ENCODE measurements at places on chromosomes 6 and 20.

DNA sequence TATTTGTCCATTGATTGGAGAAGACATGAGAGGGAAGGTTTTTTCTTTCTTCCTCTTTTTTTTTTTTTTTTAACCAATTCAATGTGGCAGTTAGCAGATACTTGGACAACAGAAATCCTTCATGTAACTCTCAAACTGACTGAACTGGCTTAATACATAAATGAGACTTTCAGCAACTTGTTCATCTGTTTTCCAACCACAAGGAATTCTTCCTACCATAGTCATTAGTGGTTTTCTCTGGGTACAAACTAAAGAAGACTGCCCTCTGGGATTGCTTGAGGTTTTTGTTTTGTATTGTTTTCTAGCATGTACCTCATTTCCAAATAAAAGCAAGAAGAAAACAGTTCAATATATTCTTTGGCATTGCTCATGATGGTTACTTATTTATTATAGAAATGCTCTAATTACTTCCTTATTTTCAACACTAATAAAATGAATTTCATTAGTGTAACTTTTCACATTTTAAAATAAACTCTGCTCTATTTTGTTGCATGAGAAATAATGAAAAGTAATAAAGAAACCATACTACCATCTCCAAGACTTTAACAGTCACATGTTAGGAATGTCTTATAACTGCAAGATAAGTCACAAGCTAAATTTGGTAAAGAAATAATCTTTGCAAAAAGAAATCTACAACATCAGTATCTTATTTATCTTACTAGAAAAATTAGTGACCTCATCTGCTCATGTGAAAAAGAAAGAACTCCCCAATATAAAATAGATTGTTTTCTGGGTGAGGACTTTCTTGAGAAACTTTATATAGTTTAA lies 52.0 kb downstream of the ME1 start:
- no peak for DNase-seq

DNA sequence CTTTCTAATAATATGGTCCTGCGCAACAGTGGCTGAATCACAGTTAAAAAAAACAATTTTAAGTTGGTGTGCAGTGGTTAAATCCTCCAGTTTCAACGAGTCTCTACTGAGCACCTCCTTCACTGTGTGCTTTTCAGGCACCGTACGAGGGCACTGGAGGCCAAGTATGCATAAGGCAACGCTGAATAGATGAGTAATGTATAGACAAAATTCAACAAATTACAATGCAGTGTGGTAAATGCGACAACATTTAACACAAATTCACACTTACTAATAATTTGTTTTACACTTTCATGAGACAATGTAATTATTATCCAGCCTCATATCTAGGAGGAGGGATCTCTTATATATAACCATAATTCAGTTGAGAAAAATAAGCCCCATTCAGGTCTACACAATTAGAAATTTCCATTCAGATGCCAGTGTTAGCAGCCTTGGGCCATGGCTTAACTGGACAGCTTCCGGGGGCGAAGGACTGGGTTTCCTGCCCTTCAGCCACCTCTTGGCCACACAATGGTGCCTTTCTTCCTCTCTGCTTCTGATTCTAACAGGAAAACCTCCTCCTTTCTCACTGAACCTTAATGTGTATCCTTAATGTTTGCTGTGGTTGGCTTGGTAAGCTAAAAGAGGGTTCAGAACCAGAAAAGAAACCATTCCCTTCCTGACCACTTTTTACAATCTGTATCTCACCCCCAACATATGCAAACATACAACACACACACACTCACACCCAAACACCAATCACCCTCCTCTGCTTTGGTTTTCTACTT lies 51.9 kb downstream of the B4GALT5 start:
- DNase-seq, result no peak

DNA sequence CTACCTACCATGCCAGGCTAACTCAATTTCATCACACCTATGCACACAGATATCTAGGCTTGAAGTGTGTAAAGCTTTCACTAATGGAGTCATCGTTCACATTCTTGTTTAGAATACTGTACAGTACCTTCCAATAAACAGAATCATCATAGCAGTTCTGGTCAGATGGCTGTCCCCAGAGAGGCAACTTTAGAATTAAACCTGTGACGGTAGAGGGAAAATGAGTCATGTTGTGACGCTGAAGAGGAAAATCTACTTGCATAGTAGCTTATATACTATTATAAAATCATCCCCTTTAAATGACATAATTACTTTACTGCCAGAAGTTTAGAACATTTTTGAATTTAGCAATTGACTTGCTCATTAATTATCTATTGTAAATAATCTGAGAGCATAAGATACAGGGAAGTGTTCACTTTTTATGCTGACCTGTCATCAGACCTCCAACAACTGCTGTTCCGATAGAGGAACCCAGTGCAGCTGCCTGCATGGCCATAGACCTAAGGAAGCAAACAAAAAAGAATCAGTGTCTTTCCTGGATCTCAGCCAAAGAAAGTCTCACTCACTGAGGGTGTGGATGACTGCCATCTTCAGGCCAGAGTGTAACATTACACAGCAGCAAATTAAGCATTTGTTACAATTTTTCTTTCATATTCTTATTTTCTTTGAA lies 29.8 kb downstream of the RHAG start:
- no peak for DNase-seq

- DNase-seq, result no peak
Observed at GRCh38 chr20:35232575-35232974, 6.1 kb downstream of the MMP24 start.

GRCh38 chr6:116662202-116662601 lies 6.4 kb downstream of the ZUP1 start:
- no peak for DNase-seq

DNA sequence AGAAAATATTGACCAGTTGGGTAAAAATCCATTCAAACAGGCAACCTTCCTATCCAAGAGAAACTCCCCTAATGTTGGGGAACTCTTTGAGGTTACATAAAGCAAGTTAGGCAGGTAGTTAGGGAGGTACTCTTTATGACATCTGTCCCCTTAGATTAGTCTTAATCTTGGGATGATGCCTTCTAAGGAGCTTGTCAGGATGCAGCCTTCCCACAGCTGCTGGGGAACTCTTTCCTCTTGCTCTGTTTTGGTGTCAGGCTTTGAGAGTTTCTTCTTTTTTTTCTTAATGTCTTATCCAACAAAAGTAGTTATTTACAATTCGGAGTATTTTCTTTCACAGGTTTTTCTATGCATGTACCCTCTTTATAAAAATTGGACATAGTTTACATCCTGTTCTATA lies 194.8 kb downstream of the CDKAL1 start:
- no peak for DNase-seq

GRCh38 chr20:21548390-21549035 lies 34.6 kb upstream of the NKX2-2 start:
- DNase-seq, result no peak

GRCh38 chr20:62376112-62377063 lies 9.3 kb upstream of the LAMA5 start:
- DNase-seq, result no peak

DNA sequence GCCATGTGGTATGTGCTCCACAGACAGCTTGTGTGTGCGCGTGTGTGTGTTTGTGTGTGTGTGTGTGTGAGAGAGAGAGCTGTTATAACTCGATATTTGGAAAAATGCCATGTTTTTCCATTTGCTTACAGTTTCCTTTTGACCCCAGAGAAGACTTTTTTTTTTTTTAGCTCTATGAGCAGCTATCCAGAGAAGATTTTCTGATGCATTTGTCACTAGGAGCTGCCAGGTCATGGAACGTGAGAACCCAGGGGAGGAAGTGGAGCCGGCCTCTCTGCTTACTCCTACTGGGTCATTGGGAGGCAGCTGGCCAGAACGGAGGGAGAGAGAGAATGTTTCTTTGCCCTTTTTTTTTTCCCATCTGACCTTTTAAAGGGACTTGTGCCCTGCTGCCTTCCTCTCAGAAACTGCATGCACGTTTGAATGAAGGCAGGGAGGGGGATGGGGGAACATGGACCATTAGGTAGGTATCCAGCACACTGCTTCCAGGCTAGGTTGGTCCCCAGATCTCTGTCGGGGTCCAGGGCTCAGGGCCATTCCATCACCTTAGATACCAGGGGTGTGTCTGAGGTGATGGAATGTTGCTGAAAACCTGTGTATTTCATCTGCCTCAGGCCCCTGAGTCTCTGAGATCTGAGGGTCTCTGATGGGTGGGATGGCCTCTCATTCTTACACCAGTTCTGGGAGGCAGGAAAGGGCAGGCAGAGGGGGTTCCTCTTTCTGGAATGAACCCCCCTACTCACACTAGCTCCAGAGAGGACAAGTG lies 11.2 kb upstream of the MRPS18A start:
- DNase-seq, result peak; percentile 51

GRCh38 chr20:32024683-32025295 lies 14.6 kb downstream of the CCM2L start:
- no peak for DNase-seq

GRCh38 chr6:37485291-37485702 lies 14.4 kb downstream of the CCDC167 start:
- DNase-seq, result peak; percentile 53

DNA sequence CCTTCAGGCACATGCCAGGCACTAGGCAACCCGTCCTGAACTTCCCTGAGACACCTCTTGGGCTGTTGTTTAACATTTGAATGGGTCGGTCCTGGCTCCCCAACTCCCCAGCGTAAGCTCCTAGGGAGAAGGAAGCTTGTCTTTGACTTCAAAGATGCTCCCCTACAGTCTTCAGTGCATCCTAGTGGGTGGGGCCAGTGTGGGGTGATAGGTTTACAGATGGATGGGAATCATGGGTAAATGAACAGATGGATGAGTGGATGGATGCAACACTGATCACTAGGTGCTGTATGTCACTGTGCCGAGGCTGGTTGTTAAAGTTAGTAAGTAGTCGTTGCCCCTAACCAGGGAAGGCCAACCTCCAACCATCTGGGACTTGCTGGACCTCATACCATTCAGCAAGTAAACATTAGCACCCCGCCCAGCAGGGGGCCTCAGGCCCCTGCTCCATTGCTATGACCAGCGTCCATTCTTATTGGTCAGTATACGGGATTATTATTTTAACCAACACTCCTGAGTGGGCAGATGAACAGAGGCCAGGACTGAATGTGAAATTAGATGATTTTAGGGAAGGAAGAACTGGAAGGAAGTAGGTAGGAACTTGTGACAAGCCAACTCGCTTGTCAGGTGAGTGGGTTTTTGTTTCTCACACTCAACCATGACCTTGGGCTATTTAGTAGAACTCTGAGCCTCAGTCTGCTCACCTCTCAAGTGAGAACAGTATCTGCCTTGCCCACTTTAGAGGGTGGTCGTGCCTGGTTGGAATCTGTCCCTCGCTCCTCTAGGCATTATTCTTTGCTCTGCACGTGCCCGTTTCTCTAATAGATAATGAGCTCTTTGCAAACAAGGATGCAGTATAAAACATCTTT lies 82.9 kb upstream of the FOXP4 start:
- DNase-seq, result peak; percentile 59

GRCh38 chr6:100427452-100427851 lies 37.3 kb downstream of the SIM1 start:
- no peak for DNase-seq

DNA sequence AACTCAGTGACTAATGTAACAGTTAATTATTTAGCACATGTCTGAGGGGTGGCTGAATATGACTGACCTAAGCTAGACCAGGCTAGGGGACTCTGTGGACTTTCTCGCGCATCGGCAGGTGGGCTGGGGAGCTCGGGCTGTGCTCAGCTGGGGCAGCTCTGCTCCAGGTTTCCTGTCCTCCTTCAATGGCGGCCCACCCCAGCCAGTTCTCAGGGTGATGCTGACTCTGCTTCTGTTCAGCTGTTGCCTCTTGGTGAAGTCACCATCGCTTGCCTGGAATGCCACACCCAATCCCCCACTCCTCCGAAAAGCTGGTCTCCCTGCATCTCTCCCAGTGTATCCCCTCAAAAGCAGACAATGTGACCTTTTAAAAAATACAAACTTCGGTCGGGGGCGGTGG lies 20.0 kb downstream of the PPP1R3G start:
- DNase-seq, result no peak

DNA sequence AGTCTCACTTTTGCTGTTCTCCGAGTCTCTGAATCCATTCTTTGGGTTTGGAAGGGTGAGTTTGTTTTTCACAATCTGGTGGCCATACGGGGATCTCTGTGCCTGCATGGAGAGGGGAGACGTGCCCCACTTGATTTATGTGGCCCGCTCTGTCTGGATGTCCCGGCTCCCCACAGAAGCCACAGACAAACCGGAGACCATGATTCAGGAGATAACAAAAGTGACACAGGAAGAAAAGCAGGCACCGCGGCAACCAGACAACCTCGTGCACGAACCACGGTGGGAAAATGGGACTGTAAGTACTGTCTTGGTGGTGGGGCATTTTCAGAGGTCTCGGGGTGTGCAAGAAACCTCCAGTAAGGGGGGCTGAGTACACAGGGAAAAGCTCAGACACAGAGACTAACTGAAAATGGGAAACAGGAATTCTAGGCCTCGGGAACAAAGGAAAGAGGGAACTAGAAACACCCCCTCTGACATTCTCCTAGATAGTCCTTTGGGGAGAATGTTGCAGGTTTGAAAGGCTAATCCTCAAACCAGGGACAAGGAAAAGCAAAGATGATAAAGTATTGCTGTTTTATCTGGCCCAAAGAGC lies 22.1 kb upstream of the ZNF318 start:
- no peak for DNase-seq

- DNase-seq, result no peak
Observed at GRCh38 chr6:44914141-44914540, 414.0 kb upstream of the RUNX2 start.

GRCh38 chr20:45987108-45987780 lies 15.2 kb upstream of the ZNF335 start:
- peak; percentile 82 for DNase-seq

DNA sequence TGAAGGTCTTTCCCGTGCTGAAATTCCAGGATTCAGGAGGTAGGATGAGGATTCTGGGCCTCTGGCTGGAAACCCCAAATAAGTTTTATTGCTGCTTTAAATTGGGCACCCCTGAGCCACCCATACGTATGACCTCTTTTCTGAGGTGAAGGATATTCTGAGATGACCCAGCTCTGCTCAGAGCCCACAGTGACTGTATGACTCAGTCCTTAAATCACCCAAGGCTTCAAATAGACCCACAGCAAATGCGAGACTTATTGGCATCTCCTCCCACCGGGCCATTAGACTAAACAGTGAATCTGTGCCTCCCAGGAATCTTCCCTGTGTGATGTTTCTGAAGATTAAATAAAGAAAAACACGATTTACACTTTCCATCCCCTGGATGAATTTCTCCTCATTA lies 9.5 kb downstream of the SIRPG start:
- no peak for DNase-seq
